ENCODE measurements at places on chromosomes 7 and 10.

DNA sequence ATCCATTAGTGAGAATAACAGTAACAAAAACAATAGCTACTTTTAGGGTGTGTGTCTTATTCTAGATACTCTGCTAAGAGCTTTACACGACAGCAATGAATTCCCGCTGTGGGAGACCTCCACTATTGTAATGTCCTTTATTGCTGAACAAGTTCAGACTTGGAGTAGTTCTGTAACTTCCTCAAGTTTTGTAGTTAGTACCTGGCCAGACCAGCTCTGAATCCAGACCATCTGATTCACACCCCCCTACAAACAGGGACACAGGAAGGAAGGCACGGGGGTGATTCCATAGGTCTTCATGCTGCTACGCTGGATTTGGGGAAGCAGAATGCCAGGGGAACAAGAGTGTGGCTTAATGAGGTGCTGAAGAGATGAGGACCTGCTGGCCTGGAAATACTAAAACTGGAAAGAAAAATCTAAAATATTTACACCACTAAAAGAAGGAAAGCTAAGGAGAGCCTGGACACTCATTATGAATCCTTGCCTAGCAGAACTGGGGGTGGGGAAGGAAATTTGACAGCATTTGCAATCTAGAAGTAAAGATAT is 194.6 kb upstream of the TMEM72 start:
- DNase-seq, result no peak

- DNase-seq, result no peak
Measured at GRCh38 chr10:22684699-22685098, 29.7 kb downstream of the PIP4K2A start.

- DNase-seq, result no peak
Measured at GRCh38 chr10:121248266-121248665, 350.0 kb downstream of the FGFR2 start.

DNA sequence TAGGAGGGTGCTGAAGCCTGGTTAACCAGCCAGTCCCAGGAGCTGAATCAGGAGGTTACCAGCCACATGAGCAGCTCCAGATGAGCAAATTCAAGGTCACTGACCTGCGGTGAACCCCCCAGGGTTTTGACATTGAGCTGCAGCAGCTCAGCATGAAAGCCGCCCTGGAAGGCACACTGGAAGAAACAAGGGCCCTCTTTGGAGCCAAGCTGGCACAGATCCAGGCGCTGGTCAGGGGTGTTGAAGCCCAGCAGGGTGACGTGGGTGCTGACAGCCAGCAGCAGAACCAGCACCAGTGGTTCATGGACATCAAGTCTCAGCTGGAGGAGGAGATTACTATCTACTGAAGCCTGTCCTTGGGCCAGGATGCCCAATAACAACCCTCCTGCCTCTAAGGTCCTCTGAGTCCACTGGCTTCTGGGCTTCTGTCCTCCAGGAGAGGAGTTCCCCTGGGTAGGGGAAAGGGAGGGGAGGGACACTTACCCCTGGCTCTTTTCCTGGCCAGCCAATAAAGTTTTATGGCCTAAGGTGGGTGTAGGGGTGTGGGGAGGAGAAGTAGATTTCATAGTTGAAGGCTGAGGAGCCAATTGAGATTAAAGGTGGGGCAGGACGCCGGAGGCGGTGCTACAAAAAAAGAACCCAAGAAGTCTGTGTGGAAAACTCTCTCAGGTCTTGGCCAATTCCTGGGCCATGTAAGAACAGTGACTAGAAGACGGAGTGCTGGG is 29.4 kb upstream of the ATOH7 start:
- DNase-seq, result no peak

DNA sequence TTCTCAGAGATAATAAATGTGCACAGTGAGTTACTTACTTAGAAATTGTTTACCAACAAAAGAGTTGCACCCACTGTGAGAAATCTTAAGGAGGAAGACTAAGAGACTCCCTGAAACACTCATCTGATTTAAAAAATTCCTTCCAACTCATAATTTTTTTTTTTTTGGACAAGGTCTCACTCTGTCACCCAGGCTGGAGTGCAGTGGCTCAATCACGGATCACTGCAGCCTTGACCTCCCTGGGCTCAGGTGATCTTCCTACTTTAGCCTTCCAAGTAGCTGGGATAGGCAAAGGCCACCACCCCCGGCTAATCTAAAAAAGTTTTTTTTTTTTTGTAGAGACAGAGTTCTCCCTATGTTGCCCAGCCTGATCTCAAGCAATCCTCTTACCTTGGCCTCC is 36.0 kb downstream of the MALSU1 start:
- DNase-seq, result no peak

DNA sequence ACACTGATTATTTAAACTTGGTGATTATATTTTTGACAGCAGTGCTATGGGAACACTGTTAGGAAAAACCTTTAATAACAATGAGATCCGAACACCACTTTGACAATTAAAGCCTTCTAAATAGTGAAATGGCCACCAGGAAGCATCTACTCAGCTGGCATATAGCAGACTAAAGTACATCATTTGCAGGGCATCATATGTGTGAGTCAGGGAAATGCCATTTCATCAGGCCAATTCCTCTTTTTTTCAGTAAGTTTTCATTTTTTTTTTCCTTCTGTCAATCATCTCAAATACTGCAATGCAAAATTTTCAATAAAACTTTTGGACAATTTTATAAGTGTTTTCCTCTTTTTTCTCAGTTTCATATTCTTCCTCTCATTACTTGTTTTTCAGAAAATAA is 521.4 kb upstream of the SEMA3D start:
- no peak for DNase-seq

Measured in adipocyte (in vitro differentiated cells).